Stimulated activated CD8-positive, alpha-beta memory T cell treated with anti-CD3 and anti-CD28 coated beads, Interleukin-15, amount 100 ng/mL, for 1 hour (primary cell): ENCODE measurements at places on chromosomes 12 and 14.
A peak's percentile ranks its signal among the peaks of the same experiment; 100 is the strongest.

- DNase-seq = no peak
Observed at GRCh38 chr14:55881577-55882241, 236.5 kb upstream of the PELI2 start.

GRCh38 chr12:131101006-131101405, 147.3 kb downstream of the ADGRD1 start:
- DNase-seq = no peak

DNA sequence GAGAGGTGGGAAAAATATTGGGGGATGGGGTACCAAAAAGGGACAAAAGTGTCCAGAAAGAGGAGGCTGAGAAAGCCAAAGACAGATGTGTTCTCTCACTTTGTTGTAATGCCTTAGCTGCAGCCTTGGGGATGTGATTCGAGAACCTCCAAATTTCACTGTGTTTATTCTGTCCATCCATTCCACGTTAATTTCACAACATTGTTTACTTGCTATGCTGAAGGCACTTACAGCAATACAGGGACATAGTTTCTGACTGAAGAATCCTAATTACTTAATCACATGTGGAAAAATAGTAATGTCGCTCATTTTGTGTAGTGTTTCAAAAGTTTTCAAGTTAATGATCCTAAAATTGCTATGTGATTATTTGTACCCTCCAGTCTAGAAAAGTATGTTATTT, 146.2 kb upstream of the SLC38A2 start:
- no peak for DNase-seq

GRCh38 chr14:79732911-79733655, 478.2 kb downstream of the DIO2 start:
- DNase-seq = no peak

DNA sequence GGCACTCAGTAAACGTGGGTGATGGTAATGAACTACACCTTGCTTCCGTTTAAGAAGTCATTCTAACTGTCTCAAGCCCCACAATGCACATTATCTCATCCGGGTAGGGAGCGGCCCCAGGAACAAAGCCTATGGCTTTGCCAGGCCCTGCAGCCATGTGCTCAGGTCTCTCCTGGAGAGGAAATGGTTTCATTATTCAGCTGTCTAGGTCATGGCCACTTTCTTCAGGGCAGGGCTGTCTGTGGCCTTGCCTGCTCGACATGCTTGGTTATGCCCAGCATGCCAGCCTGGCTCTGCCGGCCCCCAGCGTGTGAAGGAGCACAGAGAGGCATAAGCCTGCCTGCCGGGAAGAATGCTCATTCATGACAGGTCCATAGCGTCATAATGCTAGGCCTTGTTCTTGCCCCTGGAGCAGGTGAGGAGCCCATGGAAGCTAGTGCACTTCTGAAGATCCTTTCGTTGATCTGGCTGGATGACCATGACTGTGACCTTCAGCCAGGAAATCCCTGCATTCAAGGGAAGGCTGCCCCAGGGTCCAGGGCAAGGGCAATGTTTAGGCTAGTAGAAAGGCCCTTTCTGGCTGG, 26.3 kb upstream of the FOS start:
- DNase-seq = no peak

DNA sequence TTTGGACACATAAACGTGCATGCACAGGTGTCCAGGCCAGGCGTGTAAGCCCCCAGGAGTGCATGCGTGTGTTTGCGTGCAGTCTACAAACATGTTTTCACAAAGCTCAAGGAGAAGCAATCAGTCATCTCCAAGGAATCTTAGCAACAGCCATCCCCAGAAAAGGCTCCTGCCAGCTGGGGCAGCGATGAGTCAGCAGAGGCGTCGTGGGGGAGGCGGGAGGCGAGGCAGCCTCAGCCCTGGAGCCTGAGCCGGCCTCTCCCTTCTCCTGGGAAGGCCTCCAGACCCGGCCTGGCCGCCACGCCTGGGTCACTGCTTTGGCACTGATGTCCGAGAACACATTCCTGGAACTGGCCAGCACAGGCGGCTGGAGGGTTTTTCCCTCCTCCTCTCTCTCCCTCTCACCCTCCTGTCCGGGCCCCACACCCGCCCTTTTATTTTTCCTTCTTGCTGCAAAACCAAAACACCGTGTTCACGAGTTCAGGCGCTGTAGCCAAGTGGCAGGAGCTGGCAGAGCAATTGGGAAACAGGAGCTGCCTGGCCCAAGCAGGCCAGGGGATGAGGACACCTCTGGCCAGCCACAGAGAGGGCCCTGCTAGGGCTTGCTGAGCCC, 92.7 kb downstream of the LRRC74A start:
- DNase-seq = no peak

GRCh38 chr12:52672321-52672933, 7.8 kb downstream of the KRT1 start:
- DNase-seq = no peak

DNA sequence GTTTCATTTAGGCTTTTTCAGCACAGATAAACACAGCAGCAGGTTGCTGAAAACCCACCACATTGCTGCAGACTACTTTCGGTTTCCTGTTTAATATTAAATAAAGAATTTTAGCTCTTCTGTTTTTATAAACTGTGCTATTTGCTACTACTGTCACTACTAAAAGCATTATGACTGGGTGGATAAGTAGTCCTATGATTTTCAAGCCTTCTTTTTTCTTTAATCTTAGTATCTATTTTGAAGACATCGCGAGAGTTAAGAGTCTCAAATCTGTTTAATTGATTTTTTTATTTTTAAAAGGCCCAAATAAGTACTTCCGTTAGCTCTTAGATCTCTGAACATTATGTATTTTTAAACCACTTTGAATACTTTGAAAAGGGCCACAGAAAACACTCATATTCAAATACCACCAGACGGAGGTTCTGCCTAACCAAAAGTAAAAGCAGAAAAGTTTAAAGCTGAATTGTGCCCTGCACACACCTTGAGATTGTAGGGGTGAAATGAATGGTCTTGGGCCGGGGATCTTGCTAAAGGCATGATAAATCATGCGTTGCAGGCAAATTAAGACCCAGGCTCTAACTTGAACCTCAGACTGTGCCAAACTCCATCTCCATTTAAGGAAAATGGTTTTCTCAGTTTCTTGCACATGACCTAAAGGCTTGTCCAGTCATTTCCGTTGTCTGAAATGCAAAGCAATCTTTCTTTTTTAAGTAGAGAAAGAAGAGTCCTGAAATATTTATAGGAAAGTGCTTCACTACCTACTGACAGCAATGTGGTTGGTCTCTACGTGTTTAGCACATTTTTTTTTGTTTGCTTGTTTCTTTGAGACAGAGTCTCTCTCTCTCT, 13.6 kb upstream of the FOXN3 start:
- no peak for DNase-seq

GRCh38 chr14:24274101-24274543, 2.7 kb upstream of the RABGGTA start:
- no peak for DNase-seq

DNA sequence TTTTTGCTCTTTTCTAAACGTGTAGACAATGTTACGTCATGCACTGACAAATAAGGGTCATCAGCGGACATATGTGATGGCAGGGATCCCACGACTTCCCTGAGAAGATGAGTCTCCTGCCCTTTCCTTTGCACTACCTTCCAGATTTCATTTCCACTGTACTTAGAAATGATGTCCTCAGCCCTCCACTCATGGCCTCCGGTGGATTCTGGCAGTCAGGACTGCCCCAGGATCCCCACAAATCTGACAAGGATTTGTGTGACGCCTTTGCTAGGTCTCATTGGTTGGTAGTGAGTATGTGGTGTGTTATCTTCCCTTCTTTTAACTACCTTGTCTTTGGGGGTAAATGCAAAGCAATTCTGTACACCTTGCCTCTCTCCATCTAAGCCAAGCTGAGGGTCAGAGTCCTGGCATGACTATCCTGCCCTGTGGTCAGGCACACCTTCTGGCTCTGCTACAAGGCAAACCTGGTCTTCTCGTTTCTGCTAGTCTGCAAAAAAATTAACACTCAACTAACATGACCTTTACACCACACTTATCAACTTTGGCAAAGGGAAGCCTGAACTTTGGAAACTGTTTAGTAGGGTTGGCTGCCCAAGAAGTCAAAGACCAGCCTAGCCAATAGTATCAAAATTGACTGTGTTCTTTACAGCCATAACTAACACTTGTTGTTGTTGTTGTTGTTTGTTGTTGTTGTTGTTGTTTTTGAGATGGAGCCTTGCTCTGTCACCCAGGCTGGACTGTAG, 17.3 kb upstream of the DHRS4 start:
- no peak for DNase-seq

DNA sequence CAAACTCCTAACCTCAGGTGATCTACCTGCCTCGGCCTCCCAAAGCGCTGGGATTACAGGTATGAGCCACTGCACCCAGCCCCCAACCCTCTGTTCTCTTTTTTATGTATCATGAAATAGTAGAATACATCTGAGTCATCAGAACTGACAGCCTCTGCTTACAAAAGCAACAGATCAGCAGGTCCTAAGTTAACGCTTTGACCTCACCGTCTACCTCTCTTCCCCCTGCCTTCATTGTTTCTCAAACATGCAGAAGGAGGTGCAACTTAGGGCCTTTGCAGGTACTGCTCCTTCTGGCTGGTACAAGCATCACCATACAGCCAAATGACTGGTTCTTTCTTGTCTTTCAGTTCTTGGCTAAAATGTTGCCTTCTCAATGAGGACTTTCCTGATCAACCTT, 249.2 kb downstream of the PAWR start:
- no peak for DNase-seq

DNA sequence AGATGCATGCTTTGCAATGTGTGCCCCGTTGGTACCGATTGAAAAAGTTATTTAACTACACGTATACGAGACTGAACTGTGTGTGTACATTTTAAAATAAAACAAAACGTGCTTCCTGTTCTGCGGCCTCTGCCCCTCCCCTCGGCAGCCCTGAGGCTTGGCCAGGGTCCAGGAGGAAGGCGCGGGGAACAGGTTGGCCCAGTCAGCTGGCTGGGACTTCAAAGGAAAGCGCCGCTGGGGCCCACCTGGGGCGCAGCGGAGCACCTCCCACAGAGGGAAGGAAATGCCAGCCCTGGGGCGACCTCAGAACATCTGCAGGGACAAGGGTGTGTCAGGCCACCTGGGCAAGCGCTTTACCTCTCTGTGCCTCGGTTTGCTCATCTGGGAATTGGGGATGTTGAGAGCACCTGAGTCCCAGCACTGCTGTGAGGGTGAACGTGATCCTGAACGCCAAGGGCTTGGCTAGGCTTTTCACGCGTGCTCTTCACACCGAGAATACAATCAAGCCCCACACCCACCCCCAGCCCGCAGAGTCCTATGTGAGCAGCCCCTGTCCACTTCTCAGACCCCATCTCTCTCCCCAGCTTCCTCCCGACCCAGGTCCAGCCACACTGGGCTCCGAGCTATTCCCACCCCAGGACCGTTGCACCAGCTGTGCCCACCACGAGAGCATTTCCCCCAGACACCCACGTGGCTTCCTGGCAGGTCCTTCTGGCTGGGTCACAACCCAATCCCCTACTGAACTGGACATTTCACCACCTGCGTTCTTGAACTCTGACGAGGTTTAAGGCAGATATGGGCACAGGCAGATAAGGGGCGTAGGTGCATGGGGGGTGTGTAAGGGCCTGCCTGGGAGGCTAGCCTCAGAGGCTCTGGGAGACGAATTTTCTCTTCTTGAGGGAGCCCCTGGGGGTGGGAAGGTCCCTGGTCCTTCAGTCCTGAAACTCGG, 41.9 kb upstream of the NCOR2 start:
- DNase-seq = peak; percentile 55

DNA sequence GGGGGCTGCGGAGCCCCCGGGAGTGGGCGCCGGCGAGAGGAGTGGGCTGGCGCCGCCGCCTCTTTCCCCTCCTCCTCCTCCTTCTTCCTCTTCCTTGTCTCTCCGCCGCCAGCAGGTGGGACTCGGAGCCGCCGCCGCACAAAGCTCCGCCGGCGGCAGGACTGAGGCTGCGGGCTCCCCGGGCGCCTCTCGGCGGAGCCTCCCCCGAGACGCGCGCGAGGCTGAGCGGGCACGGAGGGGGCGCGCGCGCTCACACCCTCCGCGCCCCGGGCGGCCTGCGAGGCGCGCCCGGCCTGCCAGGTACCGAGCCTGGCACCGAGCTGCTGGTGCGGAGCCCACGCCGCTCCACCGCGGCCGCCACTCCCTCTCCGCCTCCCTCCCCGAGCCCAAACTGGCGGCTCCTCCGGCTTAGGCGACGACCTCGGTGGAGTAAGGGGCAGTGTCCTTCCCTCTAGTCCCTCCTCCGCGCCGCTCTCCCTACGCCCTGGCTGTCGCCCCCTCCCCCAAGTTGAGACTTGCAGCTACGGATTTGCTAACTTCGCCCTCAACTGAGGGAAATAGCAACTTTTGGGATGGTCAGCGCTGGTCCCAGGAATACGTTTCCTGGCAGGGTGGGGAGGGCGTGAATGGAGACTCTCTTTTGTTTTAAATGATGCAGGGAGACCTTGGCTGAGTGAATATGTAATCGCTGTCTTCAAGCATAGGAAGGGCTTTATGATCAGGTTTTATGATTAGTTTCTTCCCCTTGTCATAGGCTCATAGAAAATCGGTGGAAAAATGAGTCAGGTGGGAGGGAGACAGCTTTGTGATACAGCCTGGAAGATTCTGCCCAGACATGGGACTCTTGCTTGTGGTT, 199.5 kb upstream of the CAND1 start:
- DNase-seq = no peak

- no peak for DNase-seq
Observed at GRCh38 chr14:102262929-102263462, 42.0 kb downstream of the MOK start.

- DNase-seq = no peak
Observed at GRCh38 chr14:56413721-56414120, 165.9 kb upstream of the TMEM260 start.

DNA sequence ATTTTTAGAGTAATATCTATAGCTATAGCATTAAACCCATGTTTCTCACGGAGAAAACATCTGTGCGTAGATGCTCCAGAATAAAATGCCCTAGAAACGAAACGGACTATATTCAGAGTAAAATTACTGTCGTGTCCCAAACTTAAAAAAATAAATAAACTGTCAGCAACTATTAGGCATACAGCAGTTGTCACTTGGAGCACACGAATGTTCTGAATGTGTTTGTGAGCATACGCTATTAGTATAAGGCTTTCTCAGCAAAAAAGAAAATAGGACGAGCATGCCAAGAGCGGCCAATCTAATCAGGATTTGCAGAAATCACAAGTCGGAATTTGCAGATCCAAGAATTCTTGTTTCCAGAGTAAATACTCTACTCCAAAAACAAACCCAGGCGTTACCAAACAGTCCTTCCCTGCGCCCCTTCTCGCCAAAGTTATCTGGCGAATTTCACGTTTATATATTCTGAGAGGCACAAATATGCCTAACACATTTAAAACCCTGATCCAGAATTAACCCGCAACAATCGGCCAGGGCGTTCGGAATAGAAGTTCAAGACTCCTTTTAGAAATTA, 836 bp downstream of the PTPN21 start:
- DNase-seq = no peak
